ENCODE measurements at places on chromosomes 6 and 20. TPM values are rescaled to one million over a fixed set of nuclear protein-coding genes. Genes with fewer than 3 reads are reported as not detected.

- no peaks in the 10 kb centered on the region for H3K4me1 ChIP-seq
- no peak overlapping the region for H3K4me3 ChIP-seq
- H3K27ac ChIP-seq, result no peak overlapping the region
- H3K27me3 ChIP-seq, result no peaks in the 10 kb centered on the region
- H3K36me3 ChIP-seq, result no peaks in the 10 kb centered on the region
These were observed 904.3 kb downstream of the PHF3 start for GRCh38 chr6:64539917-64540316.

GRCh38 chr20:64130271-64130670 is 22.9 kb upstream of the NPBWR2 start:
- no peaks in the 10 kb centered on the region for H3K36me3 ChIP-seq
- peaks cover 38% of the 10 kb centered on the region for H3K27me3 ChIP-seq
- no peak overlapping the region for H3K27ac ChIP-seq
- no peak for DNase-seq
- H3K4me1 ChIP-seq, result no peaks in the 10 kb centered on the region

DNA sequence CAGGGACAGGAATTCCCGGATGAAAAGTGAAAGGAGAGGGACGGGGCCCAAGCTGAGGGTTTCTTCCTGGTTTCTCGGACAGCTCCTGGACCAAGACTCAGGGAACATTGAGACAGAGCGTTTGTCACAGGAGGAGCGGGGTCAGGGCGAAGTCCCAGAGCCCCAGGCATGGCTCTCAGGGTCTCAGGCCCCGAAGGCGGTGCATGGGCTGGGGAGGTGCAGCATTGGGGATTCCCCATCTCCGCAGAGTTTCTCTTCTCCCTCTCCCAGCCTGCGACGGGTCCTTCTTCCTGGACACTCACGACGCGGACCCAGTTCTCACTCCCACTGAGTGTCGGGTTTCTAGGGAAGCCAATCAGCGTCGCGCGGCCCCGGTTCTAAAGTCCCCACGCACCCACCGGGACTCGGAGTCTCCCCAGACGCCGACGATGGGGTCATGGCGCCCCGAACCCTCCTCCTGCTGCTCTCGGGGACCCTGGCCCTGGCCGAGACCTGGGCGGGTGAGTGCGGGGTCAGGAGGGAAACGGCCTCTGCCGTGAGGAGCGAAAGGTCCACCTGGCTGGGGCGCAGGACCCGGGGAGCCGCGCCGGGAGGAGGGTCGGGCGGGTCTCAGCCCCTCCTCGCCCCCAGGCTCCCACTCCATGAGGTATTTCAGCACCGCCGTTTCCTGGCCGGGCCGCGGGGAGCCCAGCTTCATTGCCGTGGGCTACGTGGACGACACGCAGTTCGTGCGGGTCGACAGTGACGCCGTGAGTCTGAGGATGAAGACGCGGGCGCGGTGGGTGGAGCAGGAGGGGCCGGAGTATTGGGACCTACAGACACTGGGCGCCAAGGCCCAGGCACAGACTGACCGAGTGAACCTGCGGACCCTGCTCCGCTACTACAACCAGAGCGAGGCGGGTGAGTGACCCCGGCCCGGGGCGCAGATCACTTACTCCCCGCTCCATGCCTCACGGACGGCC is 54.6 kb upstream of the POLR1H start:
- H3K27ac ChIP-seq, result no peak overlapping the region
- no peaks in the 10 kb centered on the region for H3K4me1 ChIP-seq
- no peaks in the 10 kb centered on the region for H3K36me3 ChIP-seq
- DNase-seq, result peak; percentile 23
- no peak overlapping the region for H3K4me3 ChIP-seq

DNA sequence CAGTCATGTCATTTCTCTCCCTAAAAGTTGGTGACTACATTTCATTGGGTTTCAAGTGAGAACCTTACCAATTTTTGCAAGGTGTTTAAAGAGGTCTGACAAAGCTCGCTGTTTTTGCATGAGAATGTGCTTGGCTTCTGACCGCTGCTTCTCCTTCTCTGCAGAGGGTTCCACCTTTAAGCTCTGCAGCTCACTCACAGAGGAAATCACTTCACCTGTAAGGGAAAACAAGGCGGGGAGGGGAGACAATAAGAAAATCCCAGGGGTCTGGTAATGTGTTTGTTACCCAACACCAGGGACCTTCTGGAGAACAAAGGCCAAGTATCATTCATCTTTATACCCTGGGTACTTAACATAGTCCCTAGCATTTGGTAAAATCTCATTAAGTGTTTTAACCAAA is 40.0 kb upstream of the LYRM2 start:
- no peaks in the 10 kb centered on the region for H3K36me3 ChIP-seq
- no peaks in the 10 kb centered on the region for H3K27me3 ChIP-seq
- DNase-seq, result no peak
- H3K4me3 ChIP-seq, result no peak overlapping the region

GRCh38 chr6:89184344-89184743 is 32.8 kb downstream of the GABRR1 start:
- H3K27me3 ChIP-seq, result no peaks in the 10 kb centered on the region
- no peaks in the 10 kb centered on the region for H3K4me1 ChIP-seq
- no peak overlapping the region for H3K27ac ChIP-seq
- no peak overlapping the region for H3K4me3 ChIP-seq
- no peak for DNase-seq

Gene TCF15
- total RNA-seq, result not detected

Gene PRDM13
- not detected for total RNA-seq

Gene ZNF292
- total RNA-seq, result 34.1 TPM

Gene RHAG
- not detected for total RNA-seq

Gene GATA5
- total RNA-seq, result 2.1 TPM

Gene HLA-DMB
- 1.1 TPM for total RNA-seq

Gene MUC22
- not detected for total RNA-seq

Gene GFOD1
- 0.68 TPM for total RNA-seq

Gene MYT1
- total RNA-seq, result 0.18 TPM

Data from PC-9 (cell line).